ENCODE measurements at places on chromosomes 7 and 10. TPM values are rescaled to one million over a fixed set of nuclear protein-coding genes. Genes with fewer than 3 reads are reported as not detected.

Gene ADARB2
- polyA plus RNA-seq = 0.90 TPM

- DNase-seq = no peak
Observed at GRCh38 chr10:42482411-42482810, 156.0 kb downstream of the ZNF33B start.

- DNase-seq = no peak
Observed at GRCh38 chr10:61078542-61079275, 134.7 kb upstream of the RHOBTB1 start.

DNA sequence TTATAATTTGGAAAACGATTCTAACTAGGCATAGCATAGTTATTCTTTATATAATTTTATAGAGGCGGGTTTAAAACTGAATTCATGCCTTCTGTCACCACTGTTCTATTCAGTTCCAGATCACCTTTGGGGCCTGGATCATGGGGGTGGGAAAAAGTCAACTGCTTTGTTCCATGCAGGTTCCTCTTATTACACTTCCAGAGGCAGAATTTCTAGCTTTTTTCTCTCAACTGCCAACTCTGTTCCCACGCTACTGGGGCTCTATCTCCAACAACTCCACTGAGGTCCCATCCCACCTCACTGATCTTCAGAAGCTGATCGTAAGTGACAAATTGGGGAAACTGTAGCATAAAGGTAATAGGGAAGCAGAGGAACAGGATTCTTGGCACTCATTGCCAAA is 283.6 kb upstream of the IMMP2L start:
- DNase-seq = no peak

DNA sequence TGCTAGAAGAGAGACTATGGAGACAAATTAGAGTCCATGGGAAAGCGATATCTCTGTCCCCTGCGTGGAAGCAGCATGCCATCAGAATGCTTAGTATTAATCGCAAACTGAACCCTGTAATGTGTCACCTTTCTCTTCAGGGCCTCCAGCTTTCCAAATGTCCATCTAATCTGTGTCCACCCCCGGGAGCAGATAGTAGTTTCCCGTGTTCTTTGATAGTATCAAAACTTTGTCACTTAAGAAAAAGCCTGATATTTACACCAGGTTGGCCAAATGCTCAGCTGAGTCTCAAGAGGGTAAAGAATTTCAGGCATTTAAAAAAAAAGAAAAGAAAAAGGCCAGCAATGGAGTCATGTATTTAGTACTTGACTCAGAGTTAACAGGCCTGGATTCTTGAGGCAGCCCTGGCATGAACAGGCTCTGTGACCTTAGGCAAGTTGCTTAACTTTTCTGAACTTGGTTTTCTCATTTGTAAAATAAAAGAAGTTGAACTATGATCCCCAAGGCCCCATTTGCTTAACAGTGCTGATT is 10.4 kb upstream of the GSAP start:
- DNase-seq = no peak

GRCh38 chr7:19958309-19958896 is 185.0 kb upstream of the TMEM196 start:
- DNase-seq = no peak

Measured in right renal pelvis (tissue), 4 donors.